ENCODE measurements at places on chromosomes 12 and 14. TPM values are rescaled to one million over a fixed set of nuclear protein-coding genes. Genes with fewer than 3 reads are reported as not detected.

CELA1 gene
- not detected for total RNA-seq

PLEKHH1 gene
- 8.7 TPM for total RNA-seq

CCDC198 gene
- not detected for total RNA-seq

SLC25A47 gene
- total RNA-seq, result not detected

RD3L gene
- total RNA-seq, result not detected

UNG gene
- 17.8 TPM for total RNA-seq

All from skin of body (tissue), 3 donors.